ENCODE measurements at places on chromosomes 13 and 19.

GRCh38 chr19:39236527-39236926 is 8.3 kb downstream of the IFNL3 start:
- no peak for DNase-seq

DNA sequence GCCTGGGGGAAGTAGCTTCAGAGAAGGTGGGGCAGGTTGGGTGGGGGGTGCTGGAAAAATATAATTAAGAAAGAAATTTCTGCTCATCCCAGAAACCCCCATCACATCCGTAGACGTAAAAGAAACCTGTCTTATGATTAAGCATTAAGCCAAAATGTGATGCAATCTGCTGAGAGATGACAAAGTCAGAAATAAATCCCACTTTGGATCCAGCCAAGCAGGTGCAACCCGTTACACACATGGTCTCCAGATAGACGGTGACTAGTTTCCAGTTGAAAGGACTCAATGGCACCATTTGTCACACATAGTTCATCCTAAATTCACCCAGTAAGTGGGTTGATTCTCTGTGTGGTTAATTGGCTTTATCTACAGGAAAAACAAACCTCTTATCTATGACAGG is 34.1 kb downstream of the PSG5 start:
- DNase-seq, result no peak

DNA sequence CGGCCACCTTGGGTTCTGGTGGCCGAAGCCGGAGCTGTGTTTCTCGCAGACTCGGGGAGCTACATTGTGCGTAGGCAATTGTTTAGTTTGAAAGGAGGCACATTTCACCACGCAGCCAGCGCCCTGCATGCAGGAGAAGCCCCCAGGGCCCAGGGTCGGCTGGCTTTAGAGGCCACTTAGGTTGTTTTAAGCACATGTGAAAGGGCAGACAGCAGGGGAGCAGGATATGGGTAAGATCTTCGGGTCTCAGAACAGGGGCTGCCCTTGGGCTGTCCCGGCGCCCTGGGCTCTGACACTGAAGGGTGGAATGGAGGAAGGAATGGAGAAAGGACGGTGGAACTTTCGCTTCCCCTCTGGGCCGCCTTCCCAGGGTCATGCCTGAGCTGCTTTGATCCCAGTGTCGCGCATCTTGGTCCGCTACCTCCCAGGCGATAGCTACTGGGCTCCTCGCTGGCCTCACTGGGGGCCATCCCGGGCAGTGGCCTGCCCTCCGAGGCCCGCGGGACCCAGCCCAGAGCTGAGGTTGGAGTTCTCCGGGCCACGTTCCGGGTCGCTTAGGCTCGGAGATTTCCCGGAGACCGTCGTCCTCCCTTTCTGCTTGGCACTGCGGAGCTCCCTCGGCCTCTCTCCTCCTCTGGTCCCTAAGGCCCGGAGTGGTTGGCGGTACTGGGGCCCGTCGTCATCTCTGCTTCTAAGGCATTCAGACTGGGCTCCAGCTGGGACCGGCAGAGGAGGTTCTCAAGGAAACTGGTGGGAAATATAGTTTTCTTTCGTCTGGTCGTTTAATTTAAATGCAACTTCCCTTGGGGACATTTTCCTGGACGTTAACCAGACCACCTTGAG is 4.3 kb upstream of the POU4F1 start:
- DNase-seq, result peak; percentile 50

GRCh38 chr19:41876847-41877832 is at the start of gene CD79A:
Gene CD79A, plus strand, starts transcription at chr19:41877279. Its CDS starts 26 bp downstream, at chr19:41877305.
- no peak for DNase-seq

GRCh38 chr13:20363603-20364002 is 131.5 kb upstream of the GJB6 start:
- DNase-seq, result no peak
